Tibial nerve (tissue), 4 donors: ENCODE measurements at places on chromosomes 13 and 19. TPM values are rescaled to one million over a fixed set of nuclear protein-coding genes. Genes with fewer than 3 reads are reported as not detected.
A peak's percentile ranks its signal among the peaks of the same experiment; 100 is the strongest.

- no peak for DNase-seq
Measured at GRCh38 chr13:43389573-43389972, 366.2 kb downstream of the DNAJC15 start.

GRCh38 chr13:41416276-41416675 is 41.1 kb upstream of the RGCC start:
- DNase-seq = no peak

DNA sequence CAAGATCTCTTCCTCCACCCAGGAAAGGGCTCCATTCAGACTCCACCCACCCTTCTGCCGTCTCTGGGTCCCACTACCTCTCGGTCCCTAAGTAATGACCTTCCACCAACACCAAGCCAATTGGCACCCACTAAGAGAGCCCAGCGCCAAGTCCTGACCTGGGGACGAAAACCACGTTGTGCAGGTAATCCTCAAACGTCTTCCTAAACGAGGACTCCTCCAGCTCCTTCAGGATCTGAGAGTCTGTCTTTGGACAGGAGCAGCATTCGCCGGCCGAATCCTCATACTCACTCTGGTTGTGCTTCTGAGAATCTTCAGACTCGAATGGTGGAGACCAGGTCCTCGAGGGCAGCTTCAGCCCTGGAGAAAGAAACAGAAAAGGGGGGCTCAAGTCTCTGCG is 83.1 kb downstream of the ZNF557 start:
- no peak for DNase-seq

DNA sequence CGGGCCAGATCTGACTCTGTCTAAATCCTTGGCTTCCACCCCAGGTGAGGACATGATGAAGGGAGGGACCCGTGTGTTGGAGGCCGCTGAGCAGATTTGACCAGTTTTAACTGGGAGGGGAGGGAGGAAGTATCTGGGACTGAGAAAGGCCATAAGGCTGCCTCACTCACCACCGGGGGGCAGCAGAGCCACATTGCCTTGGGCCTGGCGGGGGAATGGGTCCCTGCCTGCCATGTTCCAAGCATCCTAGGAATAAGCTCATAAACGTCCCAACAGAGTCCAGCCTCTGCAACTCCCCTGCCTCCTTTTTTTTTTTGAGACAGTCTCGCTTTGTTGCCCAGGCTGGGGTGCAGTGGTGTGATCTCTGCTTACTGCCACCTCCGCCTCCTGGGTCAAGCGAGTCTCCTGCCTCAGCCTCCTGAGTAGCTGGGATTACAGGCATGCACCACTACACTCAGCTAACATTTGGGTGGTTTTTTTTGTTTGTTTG is 15.5 kb downstream of the MAST3 start:
- peak; percentile 84 for DNase-seq

DNA sequence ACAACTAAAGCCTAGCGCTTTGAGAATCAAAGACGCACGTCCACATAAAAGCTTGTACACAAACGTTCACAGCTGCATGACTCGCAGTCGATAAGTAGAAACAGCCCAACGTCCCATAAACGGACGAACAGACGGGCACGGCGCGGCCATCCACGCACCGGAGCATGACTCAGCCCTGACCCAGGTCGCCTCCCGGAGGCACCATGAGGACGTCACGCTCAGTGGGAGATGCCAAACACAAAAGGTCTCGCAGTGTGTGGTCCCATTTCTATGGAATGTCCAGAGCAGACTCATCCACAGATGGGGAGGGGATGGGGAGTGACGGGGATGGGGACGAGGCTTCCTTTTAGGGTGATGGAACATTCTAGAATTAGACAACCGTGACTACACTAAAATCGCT is 9.4 kb downstream of the POLRMT start:
- DNase-seq = peak; percentile 79

DNA sequence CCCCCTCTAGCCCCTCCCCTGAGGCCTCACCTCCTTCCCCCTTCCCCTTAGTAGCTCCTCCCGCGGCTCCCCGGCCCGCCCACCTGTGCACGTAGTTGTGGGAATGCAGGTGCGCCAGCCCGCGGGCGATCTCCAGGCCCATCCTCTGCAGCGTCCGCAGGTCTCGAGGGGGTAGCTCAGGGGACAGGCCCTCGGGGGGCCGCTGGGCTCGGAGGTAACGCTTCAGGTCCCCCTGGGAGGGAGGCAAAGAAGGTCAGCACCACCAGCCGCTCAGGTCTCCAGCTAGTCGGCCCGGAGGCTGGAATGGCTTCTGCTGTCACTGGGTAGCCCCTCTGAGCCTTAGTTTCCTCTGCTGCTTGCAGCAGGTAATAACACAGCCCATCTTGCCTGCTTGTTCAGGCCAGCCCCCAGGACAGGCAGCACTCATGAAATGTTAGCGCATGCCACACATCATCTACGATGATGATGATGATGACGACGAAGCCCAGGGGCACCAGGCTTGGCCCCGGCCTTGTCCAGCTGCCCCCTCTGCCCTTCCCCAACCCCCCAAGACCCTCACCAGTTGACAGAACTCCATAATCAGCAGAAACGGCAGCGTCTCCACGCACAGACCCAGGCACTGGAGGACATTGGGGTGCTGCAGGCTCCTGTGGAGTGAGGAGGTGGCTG is 9.2 kb downstream of the LMTK3 start:
- DNase-seq = no peak

DNA sequence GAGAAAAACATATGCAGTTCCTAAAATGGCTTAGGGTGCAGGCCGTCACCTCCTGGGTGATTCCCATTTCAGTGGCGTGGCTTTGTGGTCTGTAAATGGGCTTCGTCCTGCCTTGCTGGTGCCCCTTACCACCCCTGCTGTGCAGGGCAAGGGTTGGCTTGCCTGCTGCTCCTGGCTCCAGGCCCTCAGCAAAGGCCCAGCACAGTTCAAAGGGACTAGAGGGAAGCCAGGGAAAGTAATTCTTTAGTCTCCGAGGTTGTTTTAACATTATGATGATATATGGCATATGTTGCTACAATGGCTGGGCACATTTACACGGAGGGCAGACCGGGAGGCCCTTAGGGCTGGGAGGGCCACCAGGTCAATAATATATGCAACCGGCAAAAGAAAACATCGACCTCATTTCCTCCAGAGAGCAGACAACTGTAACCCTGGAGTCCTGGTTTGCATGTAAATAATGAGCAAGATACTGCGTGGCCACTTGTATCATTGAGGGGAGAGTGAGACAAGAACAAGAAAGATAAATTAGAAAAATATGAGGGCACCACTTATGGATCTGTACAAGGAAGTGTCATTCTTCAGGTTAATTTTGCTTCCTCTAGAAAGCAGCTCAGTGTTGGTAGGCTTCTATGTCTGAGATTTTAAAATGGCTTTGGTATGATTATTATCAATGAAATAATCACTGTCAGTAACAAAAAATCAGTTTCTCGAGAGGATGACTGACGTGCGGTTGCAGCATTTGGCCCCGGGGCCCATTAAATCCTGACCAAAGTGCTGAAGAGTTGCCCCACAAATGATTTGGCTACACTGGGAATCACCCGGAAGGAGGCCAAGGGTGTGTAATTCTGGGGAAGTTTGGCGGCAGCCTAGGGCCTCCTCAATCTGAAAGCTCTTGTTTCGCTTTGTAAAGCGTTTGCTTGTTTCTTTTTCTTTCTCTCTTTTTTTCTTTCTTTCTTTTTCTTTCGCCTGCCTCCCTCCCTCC is 32.8 kb upstream of the URI1 start:
- no peak for DNase-seq

- DNase-seq = no peak
Measured at GRCh38 chr19:31535691-31536460, 186.6 kb upstream of the TSHZ3 start.

- DNase-seq = no peak
Measured at GRCh38 chr19:11096210-11096841, 7.1 kb downstream of the LDLR start.

The ZSCAN1 gene
- 1.5 TPM for total RNA-seq

The SMIM44 gene
- not detected for total RNA-seq
